ENCODE measurements at places on chromosomes 16 and 17.
A peak's percentile ranks its signal among the peaks of the same experiment; 100 is the strongest.

- DNase-seq: no peak
These were observed 83.1 kb downstream of the CCDC182 start for GRCh38 chr17:57662041-57662440.

DNA sequence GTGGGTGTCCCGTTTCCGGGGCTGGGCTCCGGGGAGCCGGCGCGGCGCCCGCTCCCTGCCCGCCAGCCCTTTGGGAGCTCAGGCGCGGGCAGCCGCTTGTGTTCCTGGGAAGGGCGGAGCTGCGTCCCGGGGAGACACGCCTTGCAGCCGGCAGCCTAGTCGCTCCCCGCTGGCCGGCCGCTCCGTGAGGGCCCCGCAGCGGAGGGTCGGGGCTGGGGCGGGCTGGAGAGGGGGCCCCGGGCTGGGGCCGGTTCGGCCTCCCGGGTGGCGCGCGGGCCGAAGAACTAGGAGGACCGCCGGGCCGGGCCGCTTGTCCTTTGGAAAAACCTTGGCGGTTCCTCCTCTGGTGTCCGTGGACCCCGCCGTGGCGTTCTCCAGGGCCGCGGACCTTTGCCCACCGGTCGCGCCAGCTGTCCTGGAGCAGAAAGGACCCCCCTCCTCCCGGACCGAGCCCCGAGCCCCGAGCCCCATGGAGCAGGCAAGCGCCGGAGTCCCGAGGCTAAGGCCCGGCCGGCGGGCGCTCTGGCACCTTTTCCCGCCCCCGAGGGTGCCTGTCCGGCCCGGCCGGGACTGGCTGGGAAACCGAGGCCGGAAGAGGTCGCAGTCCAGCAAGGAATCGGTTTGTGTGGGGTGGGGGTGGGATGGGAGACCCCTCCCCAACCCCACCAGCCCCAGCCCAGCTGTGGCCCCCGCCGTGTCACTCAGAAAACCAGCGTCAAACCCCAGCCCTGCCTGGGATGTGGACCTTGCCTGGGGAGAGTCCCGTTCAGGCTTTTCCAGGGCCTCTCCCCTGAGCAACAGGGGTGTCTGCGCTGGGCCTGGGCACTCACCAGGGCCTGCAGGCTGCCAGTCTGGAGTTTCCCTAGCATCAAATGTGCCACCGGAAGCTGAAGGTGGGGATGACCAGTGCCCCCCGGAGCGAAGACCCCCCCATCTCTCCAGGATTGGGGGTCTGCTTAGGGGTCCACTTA, 6.8 kb upstream of the TBC1D3B start:
- DNase-seq: peak; percentile 64

DNA sequence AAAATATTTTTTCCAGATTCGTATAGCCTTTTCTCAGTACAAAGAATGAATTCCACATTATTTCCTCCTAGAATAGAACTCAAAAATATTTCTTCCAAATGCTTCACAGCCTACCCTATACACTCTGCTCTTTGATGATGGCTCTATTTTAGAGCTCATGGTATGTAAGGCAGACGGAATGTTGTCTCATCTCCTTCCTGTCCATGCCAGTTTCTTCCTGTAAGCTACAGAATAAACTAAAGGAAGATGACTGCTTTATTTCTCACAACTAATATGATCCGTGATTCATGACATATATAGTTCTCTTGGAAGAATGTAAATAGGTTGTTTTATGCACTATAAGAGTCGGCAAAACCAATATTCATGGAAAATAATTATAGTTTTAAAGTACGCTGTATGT, 723.1 kb downstream of the CDH11 start:
- no peak for DNase-seq

DNA sequence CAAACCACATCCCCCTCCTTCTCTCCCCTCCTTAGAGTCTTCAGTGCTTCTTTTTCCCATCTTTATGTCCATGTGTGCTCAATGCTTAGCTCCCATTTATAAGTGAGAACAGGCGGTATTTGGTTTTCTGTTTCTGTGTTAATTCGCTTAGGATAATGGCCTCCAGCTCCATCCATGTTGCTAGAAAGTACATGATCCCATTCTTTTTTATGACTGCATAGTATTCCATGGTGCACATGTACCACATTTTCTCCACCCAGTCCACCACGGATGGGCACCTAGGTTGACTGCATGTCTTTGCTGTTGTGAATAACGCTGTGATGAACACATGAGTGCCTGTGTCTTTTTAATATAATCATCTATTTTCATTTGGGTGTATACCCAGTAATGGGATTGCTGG, 44.3 kb downstream of the SLC39A11 start:
- DNase-seq: no peak

GRCh38 chr16:85316321-85316919, 204.1 kb upstream of the CIBAR2 start:
- DNase-seq: peak; percentile 63

DNA sequence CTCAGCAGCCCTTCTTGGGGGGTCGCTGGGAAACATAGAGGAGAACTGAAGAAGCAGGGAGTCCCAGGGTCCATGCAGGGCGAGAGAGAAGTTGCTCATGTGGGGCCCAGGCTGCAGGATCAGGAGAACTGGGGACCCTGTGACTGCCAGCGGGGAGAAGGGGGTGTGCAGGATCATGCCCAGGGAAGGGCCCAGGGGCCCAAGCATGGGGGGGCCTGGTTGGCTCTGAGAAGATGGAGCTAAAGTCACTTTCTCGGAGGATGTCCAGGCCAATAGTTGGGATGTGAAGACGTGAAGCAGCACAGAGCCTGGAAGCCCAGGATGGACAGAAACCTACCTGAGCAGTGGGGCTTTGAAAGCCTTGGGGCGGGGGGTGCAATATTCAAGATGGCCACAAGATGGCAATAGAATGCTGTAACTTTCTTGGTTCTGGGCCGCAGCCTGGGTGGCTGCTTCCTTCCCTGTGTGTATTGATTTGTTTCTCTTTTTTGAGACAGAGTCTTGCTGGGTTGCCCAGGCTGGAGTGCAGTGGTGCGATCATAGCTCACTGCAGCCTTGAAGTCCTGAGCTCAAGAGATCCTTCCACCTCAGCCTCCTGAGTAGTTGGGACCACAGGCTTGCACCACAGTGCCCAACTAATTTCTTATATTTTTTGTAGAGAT, 3.4 kb downstream of the STH start:
- DNase-seq: peak; percentile 80

DNA sequence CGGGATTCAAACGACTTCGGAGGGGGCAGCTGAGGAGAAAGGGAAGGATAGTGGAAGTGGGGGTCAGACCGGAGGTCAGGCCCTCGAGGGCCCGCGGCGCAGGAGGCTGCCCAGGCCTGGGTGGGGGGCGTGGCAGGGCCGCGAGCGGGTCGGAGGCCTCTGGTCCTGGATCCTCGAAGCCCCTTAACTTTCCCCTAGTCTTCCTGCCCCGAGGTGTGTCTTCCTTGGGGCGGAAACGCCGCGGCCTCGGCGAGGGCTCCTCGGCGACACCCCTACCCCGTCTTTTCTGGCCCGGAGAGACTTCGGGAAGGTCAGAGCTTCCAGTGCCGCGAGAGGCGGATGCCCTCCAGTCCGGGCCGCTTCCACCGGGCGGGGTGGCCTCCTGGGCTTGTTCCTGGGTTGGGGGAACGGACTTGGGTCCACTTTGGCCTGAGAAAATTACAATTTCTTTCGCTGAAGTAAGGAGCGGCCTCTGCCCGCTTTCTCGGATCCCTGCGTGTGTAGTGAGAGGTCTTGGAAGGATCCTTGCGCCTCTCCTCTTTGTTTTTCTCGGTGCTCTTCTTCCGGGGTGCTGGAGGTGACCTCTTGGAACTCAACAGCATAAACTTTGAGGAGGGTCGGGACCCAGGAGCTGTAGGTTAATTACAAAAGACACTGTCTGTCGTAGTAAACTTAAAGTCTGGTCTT, 491 bp downstream of the IST1 start:
- peak; percentile 57 for DNase-seq

DNA sequence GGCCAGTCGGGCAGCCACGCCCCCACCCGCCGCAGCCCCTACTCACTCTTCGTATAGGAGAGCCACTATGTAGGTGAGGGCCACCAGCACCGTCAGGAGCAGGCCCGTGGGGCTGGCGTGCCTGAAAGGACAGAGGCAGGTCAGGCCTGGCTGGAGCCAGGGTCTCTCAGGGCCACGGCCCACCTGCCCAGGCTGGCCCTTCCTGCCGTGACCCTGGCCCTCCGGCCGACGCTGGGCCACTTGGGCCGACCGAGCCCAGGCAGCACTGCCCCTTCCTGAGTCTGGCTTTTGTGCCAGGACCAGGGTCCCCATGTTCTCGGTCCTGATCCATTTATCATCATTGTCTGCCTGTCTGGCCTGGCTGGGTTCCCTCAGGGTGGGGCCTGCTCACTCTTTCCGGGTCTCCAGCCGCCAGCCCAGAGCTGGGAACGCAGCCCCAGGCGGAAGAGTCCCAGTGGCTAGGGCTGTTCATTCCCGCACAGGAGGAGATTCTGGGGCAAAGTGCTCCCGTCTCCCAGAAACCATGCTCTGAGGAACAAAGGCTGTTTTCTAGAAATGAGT, 10.1 kb upstream of the RASD1 start:
- no peak for DNase-seq

- DNase-seq: no peak
These were observed 9.6 kb upstream of the UQCRC2 start for GRCh38 chr16:21943571-21943970.

GRCh38 chr16:69351309-69352027, at the start of gene TMED6:
TMED6 (minus strand) TSS chr16:69351786; CDS start chr16:69351753, 33 bp downstream.
- DNase-seq: no peak

DNA sequence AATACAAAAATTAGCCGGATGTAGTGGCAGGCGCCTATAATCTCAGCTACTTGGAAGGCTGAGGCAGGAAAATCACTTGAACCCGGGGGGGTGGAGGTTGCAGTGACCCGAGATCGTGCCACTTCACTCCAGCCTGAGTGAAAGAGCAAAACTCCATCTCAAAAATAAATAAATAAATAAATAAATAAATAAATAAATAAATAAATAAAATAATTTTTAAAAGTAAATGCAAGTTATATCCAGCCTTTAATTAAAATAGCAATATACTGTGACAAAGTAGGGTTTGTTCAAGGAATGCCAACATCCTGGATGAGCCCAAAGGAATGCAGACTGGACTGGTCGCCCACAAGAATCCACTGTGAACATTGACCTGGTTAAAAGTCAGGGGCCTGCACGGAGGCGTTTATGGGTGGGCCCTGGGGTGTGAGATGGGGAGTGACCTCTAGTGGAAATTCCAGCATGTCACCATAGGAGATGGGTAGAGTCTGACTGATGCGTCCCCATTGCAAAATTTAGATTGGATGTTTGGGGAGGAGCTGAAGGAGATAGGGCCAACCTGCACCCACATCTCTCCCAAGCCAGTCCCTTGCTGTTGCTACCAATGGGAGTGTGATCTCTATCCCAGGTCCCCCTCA, 9.7 kb upstream of the PIK3R5 start:
- DNase-seq: no peak

Measured in activated CD8-positive, alpha-beta memory T cell treated with anti-CD3 and anti-CD28 coated beads, Interleukin-2, amount 10 ng/mL, durations not matched to agents 7 days and 5 days (primary cell).